T-helper 9 cell (primary cell): ENCODE measurements at places on chromosomes 6 and 20.

- DNase-seq = no peak
Measured at GRCh38 chr20:48615871-48616270, 211.9 kb downstream of the PREX1 start.

DNA sequence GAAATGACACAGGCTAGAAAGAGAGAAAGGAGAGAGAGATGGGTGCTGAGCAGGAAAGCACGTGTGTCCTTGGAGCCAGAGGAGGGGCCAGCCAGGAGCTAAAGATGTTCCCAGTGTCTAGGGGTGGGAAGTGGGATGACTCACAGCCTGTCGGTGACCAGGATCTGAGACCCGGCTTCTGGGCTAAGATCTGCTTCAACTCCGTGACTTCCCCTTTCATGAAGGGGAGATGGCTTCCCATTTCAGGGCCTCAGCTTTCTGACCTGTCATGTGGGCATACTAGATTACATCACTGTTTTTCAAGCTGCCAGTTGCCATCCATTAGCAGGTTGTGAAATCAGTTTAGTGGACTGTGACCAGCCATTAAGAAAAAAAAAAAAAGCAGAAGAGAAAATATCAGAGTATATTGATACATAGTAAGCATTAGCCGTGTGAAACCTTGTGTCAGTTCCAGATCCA lies 5.4 kb downstream of the TGM3 start:
- no peak for DNase-seq

GRCh38 chr6:11495565-11496145 lies 41.9 kb upstream of the TMEM170B start:
- no peak for DNase-seq

- no peak for DNase-seq
Measured at GRCh38 chr20:761418-762381, 6.6 kb downstream of the SLC52A3 start.

DNA sequence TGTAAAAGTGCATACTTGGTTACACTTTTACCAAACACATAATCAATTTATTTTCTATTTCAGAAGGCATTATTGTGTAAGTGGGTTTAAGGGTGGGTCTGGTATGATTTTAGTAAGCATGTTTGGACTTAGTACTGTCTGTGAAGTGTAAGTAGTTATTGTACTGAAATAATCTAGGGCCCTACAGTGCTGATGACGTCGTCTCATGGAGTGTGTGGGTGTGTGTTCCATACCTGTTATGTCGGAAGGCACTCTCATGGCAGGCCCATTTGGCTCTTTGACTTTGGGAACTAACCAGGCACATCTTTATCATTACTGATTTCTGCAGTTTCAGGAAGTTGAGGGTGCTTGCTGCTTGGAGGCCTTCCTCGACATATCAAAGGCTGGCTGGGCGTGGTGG lies 155.1 kb downstream of the SASH1 start:
- DNase-seq = no peak
